Activated naive CD8-positive, alpha-beta T cell treated with anti-CD3 and anti-CD28 coated beads, Interleukin-2, amount 10 ng/mL, durations not matched to agents 7 days and 5 days (primary cell): ENCODE measurements at places on chromosomes 3 and 15. TPM values are rescaled to one million over a fixed set of nuclear protein-coding genes. Genes with fewer than 3 reads are reported as not detected.

- no peak for DNase-seq
Observed at GRCh38 chr3:196636369-196637349, 2.8 kb upstream of the NRROS start.

- no peak for DNase-seq
Observed at GRCh38 chr3:185225523-185225922, 28.3 kb downstream of the EHHADH start.

- DNase-seq: no peak
Observed at GRCh38 chr3:73403444-73403843, 221.3 kb downstream of the PDZRN3 start.

DNA sequence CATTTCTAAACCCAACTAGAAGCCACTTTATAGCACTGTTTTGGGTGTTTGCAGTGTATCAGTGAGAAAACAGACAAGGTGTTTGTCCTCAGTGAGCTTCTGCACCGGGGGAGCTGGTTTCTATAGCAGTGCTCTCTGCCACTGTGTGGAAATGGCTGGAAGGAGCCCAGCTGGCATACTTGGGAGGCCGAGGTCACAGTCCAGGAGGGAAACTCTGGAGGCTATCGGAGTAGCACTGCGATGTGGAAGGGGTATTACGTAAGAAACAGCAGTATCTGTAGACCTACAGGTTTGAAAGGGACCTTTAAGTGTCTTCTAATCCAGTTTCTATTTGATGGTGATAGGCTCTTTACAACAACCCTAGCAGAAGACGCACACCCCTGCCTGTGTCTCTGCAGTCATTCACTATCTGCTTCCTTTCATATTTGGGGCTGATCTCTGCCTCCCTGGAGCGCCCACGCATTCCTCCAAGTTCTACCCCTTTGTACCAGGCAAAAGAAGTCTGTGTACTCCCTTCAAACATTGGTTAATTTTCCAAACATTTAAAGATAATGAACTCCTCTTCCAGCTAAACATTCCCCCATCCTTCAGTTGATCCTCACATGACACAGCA lies 87.4 kb upstream of the ADAMTS17 start:
- DNase-seq: no peak

- DNase-seq: no peak
Observed at GRCh38 chr3:42094691-42095391, 3.7 kb downstream of the TRAK1 start.

DNA sequence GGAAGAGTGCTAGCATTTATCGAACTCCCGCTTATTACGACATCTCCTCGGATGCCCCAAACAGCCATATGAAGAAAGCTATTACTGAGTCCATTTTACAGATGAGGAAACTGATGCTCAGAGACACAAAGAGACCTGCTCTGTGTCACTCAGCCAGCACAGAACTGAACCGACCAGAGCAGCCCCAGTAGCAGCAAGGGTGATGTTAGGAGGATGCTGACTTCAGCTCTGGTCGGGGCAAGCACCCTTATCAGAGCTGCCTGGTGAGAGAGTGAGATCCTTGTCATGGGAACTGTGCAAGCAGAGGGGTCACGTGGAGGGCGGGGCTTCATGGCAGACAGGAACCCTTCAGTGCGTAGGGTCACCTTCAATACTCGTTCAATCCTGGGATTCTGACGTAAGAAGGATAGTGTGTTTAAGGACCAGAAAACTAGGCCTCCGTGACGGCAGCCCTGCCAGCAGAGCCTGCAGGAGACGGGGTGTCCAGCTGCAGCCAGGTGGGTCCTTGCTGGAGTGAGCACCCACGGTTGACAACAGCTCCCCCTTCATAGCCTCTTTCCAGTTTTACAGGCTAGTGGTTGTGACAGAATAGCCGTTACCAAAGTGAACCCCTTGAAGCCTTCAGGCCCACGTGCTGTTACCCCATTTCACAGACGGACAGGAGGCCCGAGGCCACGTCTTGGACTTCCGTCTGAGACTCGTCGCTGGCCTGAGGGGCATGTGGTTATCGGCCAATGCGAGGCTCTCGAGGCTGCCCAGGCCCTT lies 12.0 kb upstream of the IQSEC1 start:
- DNase-seq: no peak

DNA sequence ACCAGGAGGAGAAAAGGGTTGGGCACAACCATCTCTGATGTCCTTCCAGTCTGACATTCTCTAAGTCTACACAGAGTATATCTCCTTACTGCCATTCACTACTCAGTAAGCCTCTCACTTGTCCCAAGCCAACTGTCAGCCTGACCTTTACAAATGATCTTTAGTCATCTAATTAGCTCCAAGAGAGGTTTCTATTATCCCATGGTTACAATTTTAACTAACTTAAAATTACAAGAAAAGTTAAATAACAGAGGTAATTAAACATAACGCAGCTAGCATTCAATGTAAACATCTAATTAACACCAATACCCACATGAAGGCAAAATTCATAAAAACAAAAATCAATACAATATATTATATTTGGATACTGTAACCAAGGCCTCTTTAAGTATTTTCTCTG lies 126.9 kb downstream of the LSAMP start:
- DNase-seq: no peak

DNA sequence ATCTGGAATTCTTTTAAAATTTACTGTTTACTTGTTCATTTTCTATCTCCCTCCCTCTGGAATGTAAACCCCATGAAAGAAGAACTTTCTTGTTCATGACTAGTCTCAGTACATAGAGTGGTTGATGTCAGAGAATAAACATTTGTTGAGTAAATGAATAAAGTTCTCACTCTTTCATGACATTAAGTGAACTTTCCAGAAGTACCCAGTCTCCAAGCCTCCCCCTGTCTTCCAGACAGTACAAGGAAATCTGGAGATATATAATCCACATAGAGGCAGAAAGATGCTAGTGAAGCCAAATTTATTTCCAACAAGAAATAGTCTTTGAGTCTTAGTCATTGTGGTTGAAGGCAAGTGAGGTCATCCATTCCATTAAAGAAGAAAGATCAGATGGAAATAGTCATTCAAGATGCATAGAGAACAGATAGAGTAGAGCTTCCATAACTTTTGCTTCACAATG lies 71.5 kb upstream of the GALNT15 start:
- no peak for DNase-seq

- no peak for DNase-seq
Observed at GRCh38 chr15:78282324-78282723, 17.1 kb downstream of the SKIC8 start.

GRCh38 chr15:84656972-84657371 lies 1.0 kb downstream of the NMB start:
- no peak for DNase-seq

DNA sequence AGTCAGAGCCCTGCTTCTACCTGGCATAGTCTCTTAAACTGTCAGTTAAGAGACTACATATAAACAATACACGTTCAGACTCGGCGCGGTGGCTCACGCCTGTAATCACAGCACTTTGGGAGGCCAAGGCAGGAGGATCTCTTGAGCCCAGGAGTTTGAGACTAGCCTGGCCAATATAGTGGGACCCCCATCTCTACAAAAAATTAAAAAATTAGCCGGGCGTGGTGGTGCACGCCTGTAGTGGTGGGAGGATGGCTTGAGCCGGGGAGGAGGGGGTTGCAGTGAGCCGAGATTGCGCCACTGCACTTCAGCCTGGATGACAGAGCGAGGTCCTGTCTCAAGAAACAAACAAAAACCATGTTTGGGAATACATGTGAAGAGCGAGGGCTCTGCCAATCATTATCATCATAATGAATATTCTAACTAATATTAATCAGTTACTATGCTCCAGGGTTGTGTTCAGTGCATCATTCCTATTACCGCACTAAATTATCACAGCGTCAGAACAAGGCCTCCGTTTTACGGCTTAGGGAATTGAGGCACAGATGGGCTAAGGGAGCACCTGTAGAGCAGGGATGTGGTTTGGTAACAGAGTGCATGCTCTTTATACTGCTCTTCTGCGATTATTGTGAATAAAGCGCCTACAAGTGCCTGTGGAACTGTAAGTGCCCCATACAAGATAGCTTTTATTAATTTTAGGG lies 844 bp upstream of the UQCC5 start:
- DNase-seq: no peak

- no peak for DNase-seq
Observed at GRCh38 chr15:76208786-76209424, 102.4 kb downstream of the ETFA start.

- no peak for DNase-seq
Observed at GRCh38 chr3:150582620-150583019, 20.5 kb upstream of the SELENOT start.

DNA sequence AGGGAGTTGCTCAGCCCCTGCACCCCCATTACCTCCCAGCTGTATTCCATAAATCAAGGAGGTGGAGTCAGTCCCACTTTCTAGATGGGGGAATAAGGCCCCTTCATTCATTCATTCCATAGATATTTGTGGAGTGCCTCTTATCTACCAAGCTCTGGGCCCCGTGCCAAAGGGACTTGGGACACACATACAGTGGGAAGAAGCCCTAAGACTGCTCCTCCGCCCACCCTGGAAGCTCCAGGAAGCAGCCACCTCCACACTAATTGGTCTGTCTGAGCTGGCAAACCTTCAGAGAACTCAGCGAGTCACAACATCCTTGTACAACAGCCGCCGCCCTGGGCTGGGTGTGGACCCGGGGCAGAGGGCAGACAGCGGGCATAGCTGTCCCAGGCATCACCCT lies 6.4 kb downstream of the STRA6 start:
- DNase-seq: no peak

Gene MB21D2
- 4.3 TPM for total RNA-seq

Gene FAM131A
- total RNA-seq: 6.1 TPM

Gene MKRN3
- total RNA-seq: 2.9 TPM

Gene BMF
- total RNA-seq: 24.6 TPM
